ENCODE measurements at places on chromosomes 2 and 18.

DNA sequence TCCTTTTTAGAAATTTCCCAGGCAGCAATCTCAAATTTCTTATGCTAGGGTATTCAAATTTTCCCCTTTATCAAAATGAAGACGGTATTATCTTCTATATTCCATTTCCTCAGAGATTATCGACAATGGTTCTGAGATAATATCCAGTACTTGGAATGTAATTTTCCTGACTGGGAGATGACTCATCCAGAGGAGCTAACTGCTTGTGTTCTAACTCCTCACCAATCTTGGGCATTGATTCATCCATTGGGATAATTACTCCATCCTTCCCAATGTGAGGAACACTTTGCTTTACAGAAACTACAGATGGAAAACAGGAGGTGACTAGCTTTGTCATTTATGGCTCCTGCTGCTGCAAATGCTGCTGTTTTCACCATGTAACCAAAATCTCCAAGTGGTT lies 239.4 kb upstream of the LYPD1 start:
- no peak for DNase-seq

DNA sequence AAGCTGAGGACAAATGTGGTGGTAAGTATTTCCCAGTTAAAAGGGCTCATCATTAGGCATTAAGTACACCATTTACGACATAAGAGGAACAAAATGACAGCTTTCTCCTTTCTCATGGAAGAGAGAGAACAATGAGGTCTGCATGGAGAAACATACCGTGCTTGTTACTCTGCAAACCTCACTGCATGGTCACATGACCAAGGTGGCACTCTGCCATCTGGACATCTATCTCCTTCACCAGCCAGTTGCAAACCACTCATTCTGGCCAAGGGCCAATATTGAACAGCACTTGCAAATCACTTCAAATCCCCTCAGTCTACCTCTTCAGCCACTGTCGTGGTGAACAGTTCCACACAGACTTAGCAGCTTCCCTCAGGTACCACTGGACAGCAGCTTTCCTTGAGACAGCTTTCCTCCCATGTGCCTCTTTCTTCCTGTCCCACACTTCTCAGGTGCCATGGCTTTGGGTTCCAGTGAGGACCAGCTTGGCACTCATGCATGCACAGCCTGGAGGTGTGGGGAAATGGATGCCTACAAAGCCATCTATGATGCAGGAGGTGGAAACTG lies 29.5 kb upstream of the DPP4 start:
- DNase-seq: peak; percentile 66

- DNase-seq: no peak
Measured at GRCh38 chr2:58133395-58133794, 86.8 kb downstream of the VRK2 start.

DNA sequence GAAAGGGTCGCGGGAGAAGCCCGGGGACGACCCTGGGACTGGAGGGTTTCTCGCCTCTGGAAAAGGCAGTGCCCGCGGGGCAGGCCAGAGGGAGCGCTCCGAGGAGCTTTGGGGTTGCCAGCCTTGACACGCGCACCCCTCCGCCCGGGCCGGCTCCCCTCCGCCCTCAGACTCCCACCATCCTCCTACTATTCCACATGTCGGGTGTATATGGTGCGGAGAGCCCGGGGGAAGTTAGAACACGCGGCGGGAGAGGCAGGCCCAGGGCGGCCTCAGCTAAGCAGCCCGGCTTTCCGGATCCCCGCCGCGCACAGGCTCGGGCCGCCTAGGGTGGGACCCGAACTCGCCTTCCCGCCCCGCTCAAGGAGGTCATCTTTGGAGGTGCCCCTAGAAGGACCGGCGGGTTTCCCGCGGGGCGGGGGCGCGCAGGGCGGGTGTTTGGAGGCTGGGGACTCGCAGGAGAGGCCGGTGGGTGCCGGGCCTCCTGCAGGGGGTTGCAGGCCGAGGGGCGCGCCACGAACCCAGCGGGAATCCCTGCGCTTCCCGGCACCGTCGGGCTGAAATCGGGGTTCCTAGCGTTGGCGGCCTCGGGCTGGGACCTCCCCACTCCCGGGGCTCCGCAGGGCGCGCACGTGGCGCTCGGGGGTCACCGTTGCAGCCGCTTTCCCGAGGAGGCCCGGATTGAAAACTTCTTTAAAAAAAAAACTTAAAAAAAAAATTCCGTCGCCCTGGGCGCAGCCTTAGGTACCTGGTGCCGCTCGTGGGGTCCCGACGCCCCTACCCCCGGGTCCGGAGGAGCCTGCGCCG lies 3.7 kb downstream of the NFATC1 start:
- DNase-seq: no peak

- no peak for DNase-seq
Measured at GRCh38 chr2:46657042-46657504, 177.7 kb downstream of the TMEM247 start.
